Fibroblast of skin of right quadriceps (primary cell): ENCODE measurements at places on chromosomes 11 and 22.

- DNase-seq: no peak
Observed at GRCh38 chr22:45227645-45228400, 12.9 kb downstream of the KIAA0930 start.

DNA sequence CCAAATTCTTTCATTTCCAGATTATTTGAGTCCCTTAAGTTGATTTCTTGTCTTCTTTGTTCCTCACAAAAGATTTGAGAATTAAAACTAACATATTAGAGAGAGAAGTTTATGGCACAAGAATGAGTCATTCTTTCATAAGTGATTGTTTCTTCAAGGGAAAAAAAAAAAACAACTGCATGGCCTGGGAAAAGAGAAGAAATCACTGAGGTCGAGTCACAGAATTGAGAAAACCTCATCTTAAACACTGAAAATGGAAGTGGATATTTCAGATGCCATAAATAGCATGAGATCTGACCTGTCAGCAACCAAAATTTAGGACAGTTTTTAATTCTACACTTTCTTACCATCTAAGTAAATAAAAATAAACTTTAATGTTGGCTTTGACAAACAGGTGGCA, 87.2 kb downstream of the CWF19L2 start:
- peak; percentile 39 for DNase-seq

GRCh38 chr11:61775606-61776554, 16.5 kb downstream of the TMEM258 start:
- no peak for DNase-seq

GRCh38 chr11:31480930-31481329, 28.5 kb downstream of the IMMP1L start:
- no peak for DNase-seq

GRCh38 chr22:43216738-43217137, 29.8 kb upstream of the TTLL12 start:
- DNase-seq: no peak

GRCh38 chr11:43786016-43786415, 94.6 kb upstream of the ALKBH3 start:
- DNase-seq: no peak
